ENCODE measurements at places on chromosomes 5 and 9.
A peak's percentile ranks its signal among the peaks of the same experiment; 100 is the strongest.

GRCh38 chr5:100900142-100900795 lies 2.8 kb downstream of the ST8SIA4 start:
- DNase-seq, result no peak

DNA sequence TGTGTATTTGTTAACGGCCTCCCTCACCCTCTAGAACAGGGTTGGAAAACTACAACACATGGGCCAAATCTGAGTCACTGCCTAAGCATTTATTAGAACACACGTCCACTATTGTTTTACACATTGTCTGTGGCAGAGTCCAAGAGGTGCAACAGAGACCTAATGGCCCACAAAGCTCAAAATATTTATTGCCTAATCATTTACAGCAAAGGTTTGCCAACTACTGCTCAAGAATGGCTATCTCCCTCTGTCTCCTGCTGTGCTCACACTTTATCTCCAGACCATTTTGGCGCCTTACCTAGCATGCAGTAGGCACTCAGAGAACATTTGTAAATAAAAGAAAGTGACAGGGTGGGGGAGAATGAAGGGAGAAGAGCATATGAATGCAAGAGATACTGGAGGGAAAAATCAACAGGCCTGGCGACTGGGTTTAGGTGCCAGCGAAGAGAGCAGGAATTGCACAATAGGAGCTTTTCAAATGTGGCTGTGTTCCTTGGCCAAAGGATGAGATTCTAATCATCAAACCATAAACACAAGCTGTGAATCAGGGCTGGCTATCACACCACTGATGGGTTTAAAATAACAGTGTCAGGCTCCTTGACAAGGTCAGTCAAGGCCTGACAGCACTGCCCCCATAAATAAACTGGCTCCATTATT lies 80.3 kb downstream of the EPB41L4A start:
- no peak for DNase-seq

DNA sequence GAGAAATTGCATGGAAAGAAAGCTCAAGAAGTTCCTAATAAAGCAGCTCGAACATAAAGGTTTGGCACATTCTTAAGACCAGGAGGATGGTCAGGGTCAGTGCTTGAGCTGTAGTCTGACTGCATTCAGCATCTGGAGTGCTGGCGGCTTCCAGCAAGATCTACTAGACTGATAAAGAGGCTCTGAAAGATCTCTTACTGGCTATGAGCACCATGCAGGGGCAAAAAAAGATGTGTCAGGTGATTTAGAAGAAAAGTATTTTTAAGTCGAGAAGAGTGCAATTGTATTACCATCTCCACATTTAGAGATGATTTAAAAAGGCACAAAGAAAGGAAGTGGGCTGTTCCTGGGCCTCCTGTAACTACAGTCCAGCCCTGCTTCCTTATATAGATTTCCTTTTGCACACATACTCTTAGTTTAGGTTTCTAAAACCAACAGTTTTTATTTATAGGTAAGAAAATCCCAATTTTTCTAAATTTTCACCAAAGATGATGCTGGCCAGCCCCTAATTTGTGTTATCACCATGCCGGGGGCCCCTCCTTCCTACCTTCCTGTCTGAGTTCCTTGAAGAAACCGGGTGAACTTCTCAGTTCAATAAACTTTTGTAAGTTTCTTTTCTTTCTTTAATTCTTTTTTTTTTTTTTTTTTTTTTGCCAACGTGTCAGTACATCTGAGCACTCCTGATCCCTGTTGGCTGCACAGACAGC lies 65.9 kb upstream of the PLPP1 start:
- DNase-seq, result no peak

GRCh38 chr5:147509710-147510651 lies at the start of gene DPYSL3:
TSS of gene DPYSL3 (minus strand) at chr5:147510068. CDS start at chr5:147509858, 210 bp downstream.
- peak; percentile 27 for DNase-seq

GRCh38 chr9:73906671-73907070 lies 590.5 kb upstream of the RORB start:
- DNase-seq, result no peak

All from omental fat pad (tissue), 4 donors.